Cortex of kidney (tissue), 1 donor: ENCODE measurements at places on chromosomes 2 and 18.

DNA sequence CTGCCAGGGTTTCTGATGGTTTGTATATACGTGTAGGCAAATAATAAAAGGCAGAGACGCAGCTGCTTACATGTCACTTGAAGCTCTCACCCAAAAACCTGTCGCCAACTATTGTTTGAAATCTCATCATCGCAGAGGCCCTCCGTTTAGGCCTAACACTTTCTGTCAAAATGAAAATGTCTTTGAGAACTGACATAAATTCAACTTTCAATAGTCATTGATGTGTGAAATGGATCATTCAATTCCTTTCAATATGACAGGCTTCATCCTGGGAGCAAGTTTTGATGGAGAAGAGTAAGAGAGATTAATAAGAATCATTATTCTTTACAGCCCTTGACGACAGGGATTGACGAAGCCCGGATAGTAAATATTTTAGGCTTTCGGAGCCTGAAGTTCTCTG, 2.7 kb downstream of the ACTG2 start:
- DNase-seq = no peak

DNA sequence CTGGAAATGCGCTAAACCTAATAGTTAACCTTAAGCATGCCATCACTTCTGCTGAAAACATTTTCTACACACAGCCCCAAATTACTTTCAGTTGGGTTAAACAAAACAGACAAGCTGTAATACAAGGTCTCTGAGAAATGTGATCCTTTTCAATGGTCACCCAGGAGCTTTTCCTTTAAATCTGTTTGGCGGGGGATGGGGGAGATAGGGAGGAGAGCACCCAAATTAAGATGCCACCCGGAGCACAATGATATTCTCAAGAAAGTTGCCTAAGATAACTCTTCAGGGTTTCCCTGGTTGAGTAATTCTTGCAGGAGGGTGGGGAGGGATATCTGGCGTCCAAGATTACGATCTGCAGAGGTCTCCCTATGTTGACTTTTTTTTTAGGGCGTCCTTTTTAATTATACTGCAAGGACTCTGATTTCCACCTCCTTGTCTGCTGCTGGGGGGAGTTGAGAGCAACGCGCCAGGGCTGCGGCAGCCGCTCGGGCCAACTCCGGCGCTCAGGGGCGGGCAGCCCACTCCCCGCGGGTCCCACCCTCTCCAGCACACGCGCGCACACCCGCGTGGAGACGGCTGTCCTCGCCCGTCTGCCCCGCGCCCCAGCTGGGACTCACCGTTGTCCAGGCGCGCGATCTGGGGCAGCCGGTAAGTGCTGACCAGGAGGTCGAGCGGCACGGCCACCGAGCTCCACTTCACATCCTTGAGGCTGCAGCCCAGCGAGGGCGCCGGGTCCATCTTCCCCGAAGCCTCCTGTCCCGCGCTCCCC, 807 bp downstream of the GAREM1 start:
- no peak for DNase-seq

- DNase-seq = no peak
Measured at GRCh38 chr18:10128921-10129501, 215.2 kb downstream of the VAPA start.

DNA sequence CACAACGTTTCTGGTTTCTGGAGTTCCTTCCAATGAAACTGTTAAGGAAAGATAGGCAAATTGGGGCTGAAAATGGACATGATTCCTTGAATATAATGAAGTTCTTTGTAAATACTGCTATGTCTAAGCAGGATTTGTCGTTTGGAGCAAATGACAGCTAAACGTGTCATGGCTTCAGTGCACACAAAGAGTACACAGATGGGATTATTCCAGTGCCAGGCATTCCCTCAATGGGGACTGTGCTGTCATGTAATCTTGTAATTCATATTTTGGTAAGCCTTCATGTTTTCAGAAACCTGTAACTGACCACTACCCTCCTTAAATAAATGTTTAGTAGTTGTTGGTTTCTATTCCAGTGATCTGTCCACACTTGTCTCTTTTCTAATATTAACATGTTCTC, 404.7 kb upstream of the CDH7 start:
- DNase-seq = no peak

GRCh38 chr2:122098306-122098705, 342.9 kb downstream of the TSN start:
- no peak for DNase-seq

GRCh38 chr18:35525795-35526494, 28.2 kb upstream of the INO80C start:
- DNase-seq = no peak

- no peak for DNase-seq
Measured at GRCh38 chr2:132420816-132421805, 4.5 kb downstream of the GPR39 start.

DNA sequence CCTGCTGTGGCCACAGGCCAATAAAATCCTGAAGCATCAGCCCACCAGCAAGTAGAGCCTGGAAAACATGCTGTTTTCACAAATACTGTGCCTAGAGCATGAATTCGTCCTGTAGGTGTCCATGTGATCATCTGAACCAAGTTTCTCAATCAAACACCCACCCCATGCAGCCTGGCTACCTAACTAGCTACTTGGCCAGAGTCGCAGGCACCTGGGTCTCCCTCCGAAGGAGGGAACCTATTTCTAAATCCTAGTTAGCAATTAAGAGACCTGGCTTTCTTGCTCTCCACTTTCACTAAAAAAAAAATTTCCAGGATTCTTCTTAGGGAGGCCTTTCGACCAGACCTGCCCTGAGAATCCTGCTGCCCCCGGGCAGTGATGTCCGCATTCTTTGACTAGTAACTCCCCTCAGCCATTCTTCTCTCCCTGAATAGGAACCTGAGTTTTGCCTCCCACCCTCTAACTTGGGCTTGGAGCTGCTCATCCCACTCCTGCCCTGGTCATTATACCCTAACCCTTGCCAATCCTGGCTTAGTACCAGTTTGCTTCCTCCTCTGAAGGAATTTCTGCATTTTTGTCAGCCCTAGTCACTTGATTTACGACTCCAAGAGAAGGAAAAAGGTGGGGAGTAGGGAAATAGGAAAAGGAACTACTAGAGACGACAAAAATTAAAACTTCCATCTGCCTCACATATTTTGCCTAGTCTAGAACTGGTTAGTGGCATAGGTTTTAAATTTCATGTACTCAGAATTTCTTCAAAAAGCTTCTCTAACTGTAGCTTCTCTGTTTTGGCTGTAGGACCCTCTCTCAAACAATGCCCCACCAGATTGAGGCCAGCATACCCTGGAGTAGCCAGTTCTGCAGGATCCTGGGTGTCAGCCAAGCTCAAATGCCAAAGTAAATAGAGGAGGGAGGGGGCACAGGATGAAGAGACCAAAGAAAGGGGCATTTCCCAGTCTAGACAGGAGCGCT, 25.4 kb upstream of the TANK start:
- DNase-seq = no peak

GRCh38 chr2:119760956-119761275, 1.2 kb downstream of the PTPN4 start:
- no peak for DNase-seq

DNA sequence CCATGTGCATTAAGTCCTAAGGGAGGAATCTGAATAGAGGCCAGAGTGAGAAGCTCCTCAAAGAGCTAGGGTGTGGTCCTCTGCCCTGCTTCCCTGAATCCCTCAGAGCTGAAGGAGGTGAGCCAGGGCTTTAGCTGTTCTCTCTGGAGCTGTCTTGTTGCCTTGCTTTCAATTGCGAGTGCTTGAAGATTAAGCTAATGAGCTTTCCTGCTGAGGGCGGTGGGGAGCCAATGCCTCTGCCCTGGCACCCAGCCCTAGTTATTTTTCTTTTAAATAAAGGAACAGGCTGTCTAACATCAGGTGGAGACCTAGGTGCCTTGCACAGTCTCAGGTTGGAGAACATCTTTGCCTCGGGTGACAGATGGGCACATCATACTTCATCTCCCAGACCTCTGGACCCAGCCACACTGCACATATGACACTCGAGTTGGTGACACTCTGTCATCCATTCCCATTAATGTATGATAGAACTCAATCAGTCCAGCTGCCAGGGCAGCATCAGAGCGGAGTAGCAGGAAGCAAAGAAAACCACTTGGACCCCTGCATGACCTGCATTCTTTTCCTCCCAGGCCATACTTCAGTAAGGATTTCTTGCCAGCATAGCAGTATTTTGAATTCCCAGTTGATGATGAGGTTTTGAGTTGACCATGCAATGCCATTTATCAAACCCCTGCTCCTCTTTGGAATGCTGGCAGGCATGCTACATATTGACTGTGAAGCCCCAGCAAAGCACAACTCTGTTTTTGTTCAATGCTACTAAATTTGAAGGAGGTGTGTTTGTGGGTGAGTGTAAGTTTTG, 292.7 kb downstream of the RNF144A start:
- no peak for DNase-seq

DNA sequence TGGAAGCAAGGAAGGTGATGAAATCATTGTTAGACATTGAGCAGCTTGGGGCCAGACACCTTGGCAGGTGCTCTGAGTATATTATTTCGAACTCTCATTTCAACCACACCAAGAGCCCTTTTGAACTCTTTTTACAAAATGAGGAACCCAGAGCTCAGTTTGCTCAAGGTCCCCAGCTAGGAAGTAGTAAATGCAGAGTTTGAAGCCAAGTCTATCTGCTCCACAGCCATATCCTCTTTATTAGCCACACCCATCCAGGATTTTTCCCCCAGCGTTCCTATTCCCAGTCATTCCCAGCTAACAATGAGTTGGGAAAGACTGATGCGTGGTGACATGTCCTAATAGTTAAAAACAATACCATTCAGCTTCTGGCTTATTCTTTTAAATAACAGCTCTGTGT, 40.2 kb downstream of the SEMA4F start:
- DNase-seq = no peak

DNA sequence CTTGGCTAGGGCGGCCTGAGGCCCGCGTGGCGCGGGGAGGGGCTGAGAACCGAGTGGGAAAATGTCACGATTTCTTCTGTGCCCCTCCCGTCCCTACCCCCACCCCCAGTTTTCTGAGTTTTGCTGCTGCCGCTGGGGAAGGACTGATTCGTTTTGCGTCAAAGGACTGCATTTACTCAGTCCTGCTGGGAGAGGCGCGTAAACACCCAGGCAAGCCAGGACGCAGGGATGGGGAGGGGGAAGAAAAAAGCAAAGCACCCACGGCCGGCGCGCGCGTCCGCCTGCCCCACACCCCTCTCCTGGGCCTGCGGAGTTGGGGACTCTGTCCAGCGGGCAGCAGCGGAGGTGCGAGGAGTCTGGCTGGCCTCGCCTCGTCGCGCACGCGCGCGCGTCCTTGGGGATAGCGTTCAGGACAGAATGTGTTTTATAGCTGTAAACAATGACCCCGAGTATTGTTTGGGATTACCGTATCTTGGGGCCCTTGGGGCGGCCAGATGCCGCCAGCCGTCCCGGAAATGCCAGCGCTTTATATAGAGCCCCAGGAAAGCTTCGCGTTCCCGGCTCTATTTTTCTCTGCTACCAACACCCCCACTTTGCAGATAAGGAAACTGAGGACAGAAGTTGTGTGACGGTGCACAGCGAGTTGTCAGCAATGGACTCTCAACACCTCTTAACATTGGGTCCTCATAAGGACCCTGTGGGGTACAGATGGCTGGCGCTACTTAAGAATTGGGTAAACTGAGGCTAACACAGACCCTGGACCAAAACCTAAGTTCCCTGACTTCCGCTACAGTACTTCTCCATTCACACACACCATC, 1.7 kb upstream of the FOSL2 start:
- DNase-seq = no peak

DNA sequence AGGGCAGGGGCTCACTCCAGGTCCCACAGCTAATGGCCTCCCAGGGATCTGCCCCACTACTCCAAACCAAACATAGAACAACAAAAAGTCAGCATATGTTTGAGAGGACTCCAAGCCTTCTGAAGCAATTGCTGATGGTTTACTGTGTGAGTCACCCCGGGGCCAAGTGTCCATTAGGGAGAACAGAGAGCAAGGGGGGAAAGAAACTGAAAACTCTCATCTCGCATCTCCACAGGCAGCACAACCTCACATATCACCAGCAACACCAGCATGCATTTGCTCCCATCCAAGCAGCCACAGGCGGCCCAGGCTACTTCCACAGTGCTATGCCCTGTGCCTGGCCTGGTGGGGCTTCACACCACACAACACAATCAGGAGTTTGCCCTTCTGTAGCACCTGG, 39.1 kb downstream of the CYRIA start:
- no peak for DNase-seq

GRCh38 chr2:33131111-33131510, 184.4 kb downstream of the LTBP1 start:
- DNase-seq = no peak

GRCh38 chr2:150526827-150527226, 39.4 kb upstream of the RND3 start:
- no peak for DNase-seq

GRCh38 chr2:63631501-63631900, 42.7 kb downstream of the MDH1 start:
- DNase-seq = no peak

- no peak for DNase-seq
Measured at GRCh38 chr2:238120463-238121298, 17.8 kb upstream of the KLHL30 start.

DNA sequence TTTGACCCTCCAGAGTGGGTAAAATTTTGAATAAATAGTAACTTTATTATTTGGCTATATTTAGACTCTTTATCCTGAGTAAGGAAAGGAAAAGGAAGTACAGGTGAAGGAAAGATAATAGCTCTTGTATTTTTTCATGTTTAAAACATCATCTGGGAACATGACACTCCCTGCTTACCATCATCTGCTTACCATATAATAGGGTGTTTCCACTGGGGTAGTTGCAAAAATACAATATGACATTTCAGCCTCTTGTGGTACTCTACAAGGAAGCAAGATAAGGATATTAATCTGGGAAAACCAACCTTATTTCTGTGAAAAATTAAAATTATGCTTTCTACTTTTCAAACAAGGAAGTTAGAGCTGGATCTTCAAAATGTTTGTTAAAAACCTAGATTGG, 9.9 kb downstream of the RELCH start:
- DNase-seq = no peak

DNA sequence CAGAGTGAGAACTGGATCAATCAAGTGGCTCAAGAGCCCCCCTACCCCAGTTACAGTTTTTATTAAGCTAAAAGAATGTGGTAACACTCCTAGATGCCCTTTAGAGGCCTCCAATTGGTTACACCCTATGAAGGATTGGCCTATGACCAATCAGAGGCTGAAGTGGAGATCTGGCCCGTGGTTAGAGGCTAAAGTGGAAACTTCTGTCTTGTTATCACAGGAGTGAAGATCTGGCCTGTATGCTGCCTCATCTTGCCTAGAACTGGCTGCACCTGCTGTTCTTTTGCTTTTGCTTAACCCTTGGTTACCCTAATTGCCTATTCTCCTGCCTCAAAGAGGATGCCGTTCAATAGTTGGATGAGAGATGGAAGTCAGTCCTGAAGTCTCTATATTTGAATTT, 100.1 kb upstream of the MAP2 start:
- DNase-seq = no peak
